ENCODE measurements at places on chromosomes 7 and 10.

GRCh38 chr10:89037096-89037495 is 46.5 kb downstream of the FAS start:
- DNase-seq: no peak

DNA sequence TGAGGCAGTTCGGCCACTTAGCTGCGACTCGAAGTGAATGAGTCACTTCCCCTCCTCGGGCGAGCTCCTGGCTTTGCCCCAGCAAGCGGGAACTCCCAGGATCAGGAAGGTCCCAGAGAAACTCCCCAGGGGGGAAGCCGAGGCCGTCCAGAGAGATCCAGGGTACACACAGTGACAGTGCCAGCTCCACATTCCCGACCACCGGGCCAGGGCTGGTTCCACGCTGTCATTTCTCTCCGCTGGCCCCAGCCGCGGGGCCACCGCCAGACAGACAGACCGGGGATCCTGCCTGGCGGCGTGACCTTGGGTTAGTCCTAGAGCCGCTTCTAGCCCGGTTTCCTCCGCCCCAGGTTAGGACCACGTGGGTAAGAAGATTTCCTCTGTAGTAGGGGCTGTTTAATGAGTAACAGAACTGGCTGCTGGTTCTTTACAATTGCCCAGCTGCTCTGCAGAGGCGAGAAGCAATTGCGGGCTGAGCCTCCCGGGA is 463 bp upstream of the UPP1 start:
- peak; percentile 36 for DNase-seq

DNA sequence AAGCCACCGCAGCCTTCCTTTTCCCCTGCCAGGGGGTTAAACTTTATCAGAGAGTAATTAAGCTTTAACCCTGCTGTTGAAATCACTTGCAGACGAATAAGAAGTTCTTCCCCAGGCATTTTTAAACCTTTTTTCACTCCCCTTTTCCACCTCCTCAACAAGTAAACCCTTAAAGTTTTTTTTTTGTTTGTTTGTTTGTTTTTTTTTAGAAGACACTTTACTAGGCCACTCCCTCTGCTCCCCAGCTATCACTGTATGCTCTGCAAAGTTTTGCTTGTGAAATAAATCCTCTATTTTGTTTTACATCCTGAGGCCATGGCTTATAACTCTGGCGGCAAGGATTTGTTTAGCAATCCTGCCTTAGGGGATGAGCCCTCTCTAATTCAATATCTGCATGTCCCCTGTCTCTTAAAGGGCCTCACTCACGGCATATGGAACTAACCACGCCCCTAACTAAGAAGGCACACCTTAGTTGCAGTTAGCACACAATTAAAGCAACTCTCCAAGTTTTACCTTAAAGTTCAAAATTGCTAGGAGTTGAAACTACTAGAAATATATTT is 1354.7 kb upstream of the LRRTM3 start:
- no peak for DNase-seq

- DNase-seq: no peak
Measured at GRCh38 chr7:42080841-42081586, 156.0 kb downstream of the GLI3 start.

GRCh38 chr7:144768633-144769032 is 67.2 kb downstream of the TPK1 start:
- no peak for DNase-seq

GRCh38 chr10:73629165-73629564 is 12.1 kb downstream of the MYOZ1 start:
- no peak for DNase-seq

DNA sequence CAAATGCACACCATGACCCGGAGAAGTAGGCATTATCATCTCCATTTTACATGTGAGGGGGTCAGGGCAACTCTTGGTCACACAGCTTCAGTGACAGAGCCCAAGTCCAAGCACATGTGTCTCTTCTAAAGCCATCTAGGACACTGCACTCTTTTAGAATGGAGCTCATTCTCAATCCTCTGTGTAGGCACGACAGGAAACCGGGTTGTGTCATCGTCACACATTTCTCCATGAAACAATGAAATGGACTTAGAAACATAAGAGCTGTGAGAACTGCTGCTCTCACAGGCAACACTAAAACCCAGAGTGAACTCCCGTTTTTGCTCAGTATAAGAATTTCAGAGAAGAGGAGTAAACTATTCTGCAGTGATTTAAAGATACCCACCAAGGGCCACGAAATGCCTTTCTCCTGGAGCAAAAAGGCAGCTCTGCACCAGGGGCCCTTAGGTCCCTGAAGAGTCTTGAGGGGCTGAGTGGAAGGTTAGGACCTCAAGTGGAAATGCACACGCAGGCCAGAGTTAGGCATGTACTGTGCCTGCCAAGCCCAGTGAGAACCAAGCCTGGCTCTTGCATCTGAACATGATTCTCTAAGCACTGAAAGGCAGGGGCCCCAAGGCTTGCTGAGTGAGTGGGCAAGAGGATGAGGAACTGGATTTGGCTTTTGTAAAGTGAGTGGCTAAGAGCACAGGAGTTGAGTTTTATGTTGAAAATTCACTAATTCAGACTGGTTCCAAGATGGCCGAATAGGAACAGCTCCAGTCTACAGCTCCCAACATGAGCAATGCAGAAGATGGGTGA is 13.3 kb downstream of the ALOX5 start:
- DNase-seq: no peak

DNA sequence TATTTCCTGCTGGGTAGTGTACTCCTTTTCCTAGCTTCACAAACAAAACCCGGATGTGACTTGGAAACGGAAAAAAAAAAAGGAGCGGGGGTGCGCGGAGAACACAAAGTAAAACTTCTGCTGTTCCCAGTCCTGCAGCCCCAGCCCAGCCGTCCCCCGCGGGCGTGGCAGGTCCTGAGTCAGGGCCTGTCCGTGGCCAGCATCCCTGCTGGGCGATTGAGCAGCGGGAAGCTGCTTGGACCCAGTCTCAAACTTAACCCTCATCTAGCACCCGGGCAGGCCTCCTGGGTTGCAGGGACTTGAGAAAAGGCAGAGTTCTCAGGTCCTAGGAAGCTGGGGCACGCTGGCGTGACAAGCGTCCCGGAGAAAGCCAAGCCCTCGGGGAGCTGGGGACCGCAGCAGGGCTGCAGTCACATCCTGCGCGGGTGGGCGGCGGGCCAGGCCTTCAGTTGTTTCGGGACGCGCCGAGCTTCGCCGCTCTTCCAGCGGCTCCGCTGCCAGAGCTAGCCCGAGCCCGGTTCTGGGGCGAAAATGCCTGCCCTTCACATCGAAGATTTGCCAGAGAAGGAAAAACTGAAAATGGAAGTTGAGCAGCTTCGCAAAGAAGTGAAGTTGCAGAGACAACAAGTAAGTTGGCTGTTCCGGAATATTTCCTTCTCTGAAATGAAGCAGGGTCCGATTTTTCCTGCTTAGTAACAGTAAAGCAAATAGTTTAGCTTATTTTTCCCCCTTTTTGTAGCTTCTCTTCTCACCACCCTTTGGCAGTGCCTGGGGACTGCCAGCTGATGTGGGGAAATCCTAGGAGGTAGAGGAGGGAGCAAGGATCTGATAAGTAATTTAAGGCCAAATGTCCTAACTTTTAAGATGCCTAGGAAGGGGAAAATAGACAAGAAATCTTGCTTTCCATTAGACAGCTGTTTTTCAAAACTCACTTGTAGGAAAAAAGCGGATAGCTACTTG is at the start of gene GNG11:
GNG11 (plus strand) TSS at position 129 of the 960 bp plus-strand sequence; CDS start at position 532, 403 bp downstream.
- DNase-seq: peak; percentile 8

GRCh38 chr7:120695848-120696247 is 162.1 kb downstream of the TSPAN12 start:
- no peak for DNase-seq

DNA sequence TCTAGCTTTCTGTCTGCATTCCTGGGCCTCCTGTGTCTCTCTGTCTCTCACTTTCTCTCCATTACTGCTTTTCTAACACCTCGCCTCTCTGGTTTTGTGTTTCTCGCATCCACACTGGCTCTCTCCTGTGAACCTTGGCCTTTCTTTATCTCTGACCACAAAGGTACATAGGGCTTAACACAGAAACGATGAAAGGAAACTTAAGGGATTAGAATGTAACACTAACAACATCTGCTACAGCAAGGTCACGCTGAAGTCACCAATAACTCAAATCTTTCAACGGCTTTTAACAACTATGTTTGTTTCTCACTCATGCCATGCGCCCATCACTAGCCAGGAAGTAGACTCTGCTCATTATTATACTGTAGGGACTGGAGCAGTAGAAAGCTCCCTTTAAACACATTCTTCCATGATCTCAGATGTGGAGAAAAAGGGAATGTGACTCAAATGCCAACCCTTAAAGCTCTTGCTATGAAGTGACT is 9.3 kb upstream of the OR6V1 start:
- DNase-seq: no peak

GRCh38 chr10:107656932-107657331 is 492.4 kb upstream of the SORCS1 start:
- no peak for DNase-seq

DNA sequence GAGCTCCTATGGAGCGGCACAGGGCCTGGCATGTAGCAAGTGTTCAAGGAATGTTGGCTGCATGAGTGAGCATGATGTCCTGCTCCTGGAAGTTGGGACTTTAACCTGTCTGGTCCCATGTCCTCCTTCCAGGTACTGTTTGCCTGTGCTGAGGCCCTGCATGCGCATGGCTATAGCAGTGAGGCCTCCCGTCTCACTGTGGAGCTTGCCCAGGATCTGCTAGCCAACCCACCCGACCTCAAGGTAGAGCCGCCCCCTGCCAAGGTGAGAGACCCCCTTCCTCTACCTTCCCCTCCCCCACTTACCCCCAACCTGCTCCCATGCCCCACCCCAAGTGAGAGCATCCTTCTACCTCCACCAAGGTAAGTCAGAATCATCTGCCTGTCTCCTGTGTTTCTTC is 8.1 kb downstream of the ZSWIM8 start:
- no peak for DNase-seq

- DNase-seq: no peak
Measured at GRCh38 chr7:94434042-94434441, 39.3 kb downstream of the COL1A2 start.

DNA sequence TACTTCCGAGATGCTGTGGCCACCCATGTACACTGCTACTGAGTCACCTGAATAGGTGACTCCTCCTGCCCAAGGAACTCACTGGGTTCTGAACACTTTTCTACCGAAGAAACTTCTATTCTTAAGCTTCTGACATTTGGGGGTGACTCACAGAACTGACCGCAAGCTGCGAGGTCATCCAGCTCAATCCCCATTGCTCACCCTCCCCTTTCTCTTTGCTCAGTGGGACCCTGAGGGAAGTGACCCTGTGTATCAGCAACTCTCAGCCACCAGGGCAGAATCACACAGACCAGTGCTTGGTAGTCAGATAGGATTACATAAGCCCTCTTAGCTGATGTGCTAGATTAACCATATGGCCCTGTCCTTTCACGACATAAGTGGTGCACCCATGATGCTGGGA is 46.3 kb downstream of the INSYN2A start:
- DNase-seq: no peak

DNA sequence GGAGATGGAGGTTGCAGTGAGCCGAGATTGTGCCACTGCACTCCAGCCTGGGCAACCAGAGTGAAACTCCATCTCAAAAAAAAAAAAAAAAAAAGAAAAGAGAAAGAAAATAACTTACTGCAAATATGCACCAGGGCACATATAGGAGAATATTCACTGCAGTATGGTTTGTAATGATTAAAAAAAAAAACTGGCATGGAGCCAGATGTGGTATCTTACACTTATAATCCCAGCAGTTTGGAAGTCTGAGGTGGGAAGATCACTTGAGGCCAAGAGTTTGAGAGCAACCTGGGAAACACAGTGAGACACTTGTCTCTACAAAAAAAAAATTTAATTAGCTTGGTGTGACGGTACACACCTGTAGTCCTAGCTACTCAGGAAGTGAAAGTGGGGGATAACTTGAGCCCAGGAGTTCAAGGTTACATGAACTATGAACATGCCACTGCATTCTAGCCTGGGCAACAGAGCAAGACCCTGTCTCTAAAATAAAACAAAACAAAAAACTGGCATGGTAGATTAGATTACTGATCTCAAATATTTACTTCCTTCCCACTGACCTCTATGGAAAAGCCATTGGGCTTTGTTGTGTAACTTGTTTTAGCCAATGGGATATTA is 85.6 kb downstream of the MICU1 start:
- DNase-seq: no peak

GRCh38 chr10:14173706-14174594 is 156.8 kb downstream of the FRMD4A start:
- DNase-seq: no peak

DNA sequence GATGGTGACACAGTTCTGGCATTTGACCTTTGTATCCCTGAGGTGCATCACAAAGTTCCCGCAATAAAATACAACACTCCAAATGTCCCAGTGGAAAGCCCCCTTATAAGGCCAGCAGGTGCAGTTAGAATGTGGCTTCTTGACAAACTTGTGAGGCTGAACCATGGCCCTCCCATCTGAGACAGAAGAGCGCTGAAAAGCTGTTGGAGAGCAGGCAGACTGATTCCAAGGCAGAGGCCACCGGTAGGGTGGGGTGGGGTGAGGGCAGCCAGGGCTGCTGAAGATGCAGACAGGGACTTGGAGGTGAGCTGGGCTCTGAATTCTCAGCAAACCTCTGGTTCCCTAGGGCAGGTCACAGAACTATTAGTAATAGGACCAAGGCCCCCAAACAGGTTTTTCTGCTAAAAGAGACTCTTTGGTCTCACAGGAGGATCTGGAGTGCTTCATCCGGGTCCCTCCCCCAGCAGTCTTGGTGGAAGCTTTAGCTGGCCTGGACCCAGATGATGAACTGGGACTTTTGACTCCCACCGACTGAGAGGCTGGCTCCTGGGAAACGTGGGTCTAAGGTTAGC is 15.6 kb upstream of the CHST3 start:
- no peak for DNase-seq

- no peak for DNase-seq
Measured at GRCh38 chr10:124650263-124650662, 93.9 kb downstream of the FAM53B start.

- no peak for DNase-seq
Measured at GRCh38 chr10:132716691-132717490, 69.1 kb downstream of the NKX6-2 start.

DNA sequence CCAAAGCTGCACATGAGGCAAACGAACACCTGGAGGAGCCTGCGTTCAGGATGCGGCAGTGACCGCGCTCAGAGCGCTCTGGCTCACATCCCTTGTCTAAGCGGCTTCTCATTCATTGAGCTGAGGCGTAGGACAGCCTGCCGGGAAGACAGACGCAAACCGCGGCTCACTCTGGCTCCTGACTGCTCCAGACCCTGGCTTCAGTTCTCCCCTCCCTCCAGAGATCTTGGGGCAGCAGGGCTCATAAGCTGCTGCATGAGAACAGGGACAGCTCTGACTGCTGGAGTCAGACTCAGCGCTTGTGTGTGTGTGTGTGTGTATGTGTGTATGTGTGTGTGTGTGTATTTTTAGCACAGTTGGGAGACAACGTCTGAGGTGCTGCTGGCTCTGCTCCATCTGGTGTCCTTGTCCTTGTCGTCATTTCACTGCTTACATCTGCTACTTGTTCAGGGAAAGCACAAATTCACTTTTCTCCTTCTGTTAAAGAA is 15.8 kb upstream of the LYZL2 start:
- DNase-seq: peak; percentile 18

DNA sequence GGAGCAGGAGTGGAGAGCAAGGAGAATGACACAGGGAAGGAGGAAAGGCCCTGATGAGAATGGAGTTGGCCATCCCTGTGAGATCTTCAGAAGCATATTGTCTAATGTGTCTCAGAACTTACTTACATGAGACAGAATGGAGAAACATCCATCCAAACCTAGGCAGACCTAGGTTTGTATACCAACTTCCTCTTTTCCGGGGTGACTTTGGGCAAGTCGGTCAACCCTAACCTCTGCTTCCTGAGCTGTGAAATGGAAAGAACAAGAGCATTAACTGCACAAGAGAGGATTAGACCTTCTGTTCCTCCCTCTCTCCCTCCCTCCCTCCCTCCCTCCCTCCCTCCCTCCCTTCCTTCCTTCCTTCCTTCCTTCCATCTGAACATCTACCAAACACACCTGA is 4.5 kb downstream of the GHRHR start:
- DNase-seq: no peak

All from DMS79 (cell line).